ENCODE measurements at places on chromosomes 2 and 18.

DNA sequence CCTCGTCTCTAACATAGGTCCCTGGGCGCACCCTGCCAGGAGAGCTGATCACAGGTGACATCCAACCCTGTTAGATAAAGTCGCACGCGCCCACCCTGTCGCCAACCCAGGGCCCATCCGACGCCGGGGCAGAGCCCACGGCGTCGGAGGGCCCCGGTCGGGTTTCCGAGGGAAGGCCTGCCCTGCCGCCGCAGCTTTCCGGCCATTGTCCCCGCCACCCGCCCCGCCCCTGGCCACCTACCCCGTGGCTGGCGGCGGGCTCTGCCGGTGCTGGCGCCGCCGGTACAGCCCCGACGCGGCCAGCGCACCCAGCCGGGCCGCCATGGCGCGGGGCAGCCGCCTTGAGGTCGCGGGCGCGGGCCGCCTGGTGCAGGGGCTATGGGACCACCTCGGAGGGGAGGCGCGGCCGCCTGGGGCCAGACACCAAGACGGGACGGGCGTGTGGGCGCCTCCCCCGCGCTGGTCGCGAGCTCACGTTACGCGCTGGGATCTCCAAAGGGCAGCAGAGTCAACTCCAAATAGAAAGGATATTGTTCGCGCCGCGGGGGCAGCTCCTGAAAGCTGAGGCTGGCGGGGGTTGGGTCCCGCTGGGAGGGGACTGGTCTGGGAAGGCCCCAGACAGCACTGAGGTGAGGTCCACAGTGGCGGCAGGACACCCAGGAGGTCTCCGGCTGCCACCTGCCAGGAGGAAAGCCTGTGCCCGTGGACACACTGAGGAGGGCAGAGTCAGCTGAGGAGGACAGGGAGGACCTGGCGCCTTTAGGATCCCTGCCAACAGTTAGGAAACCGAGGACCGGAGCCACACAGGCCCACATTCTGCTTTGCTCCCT, 11.1 kb downstream of the LIMS2 start:
- no peak for DNase-seq

GRCh38 chr2:128774320-128775216, 455.9 kb upstream of the HS6ST1 start:
- no peak for DNase-seq

DNA sequence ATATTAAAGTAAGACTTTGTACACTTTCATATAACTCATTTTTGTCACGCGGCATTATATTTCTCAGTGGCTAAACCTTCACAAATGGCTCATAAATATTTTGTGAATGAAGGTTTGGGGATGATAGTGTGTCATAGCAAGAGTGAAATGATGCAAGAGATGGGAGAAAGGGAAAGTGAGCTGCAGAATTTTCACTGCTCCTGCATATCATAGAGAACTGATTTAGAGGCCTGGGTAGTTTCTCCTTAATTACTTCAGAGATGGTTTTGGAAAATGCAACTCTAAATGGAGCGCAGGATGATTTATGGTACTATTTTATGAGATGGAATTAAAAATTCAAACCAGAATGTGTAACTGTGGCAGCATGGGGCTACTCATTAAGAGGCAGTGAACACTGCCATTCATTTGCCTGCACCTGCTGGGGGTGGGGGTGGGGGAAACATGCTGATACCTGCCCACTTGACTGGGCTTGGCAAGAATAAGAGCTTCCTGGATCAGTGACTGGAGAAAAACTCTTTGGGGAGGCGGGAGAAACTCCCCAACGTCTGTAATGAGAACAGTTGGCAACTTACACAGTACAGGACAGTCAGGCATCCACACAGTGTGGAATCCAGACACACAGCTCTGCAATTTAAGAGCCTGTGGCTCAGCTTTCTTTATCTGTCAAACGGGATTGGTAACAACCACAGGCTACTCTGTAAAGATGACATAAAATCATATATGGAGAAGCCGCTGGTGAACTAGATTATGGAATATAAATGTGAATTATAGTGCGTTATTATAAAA, 941.9 kb downstream of the SLC4A3 start:
- peak; percentile 90 for DNase-seq

GRCh38 chr18:6955304-6955703, 162.3 kb downstream of the LAMA1 start:
- DNase-seq = no peak

DNA sequence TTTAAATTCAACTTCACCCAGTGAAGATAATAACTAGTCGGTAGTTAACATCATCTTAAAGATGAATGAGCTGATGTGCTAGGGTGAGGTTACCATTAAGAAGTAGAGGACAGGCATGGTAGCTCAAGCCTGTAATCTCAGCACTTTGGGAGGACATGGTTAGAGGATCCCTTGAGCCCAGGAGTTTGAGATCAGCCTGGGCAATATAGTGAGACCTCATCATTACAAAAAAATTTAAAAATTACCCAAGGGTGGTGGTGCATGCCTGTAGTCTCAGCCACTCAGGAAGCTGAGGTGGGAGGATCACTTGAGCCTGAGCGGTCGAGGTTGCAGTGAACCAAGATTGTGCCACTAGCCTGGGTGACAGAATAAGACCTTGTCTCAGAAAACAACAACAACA, 4.7 kb downstream of the GALNT5 start:
- DNase-seq = no peak

- no peak for DNase-seq
These were observed 187.5 kb upstream of the MAP2 start for GRCh38 chr2:209236377-209236776.

DNA sequence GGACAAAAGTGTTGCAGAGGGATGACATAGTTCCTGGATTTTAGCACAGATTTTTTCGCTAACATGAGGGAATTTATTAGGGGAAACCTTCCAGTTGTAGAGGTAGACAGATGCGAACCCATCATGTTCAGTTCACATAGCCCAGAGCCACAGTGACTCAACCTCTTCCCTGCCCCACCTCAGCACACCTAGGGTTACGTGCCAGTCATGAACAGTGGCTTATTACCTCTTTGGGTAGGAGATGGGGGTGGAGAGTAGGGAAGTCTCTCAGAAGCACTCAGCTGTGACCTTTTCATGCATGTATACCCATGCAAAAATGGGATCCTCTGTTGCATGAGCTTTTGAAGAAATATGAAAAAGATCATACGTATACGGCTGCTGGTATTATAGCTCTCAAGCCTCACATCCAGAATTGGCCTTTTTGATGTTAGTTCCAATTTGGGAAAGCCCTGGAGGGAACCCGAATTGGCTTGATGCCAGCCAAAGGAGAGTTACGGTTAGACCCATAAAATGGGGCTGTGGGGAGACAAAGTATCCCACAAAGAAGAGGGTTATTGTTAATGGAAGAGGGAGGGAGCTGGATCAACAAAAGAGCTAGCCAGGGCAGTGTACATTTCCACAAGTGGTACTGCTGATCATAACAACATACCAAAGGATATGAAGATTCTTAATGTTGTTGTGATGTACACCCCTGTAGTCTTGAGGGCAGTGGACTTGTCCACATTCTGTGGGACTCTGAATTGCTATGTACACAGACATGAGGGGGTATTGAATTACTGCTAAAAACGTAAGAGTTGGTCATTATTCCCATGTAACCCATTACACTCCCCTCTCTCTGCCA, 4.9 kb downstream of the TANC1 start:
- no peak for DNase-seq

DNA sequence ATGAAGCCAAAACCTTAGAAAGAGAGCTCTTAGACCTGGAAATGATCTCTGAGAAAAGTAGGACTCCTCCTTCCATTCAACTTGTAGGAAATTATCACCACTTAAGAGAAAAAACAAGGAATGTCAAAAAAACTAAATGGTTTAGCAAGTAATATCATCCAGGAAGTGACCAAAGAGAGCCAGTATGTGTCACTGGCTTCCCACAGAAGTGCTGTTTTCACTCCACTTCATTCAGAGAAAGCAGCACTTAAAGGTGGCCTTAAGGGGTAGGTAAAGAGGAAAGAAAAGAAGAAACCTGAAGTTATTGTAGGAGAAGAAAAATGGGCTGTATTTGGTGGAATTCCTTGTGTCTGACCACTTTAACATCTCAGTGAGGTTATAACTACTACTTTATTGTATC, 414.4 kb upstream of the ETAA1 start:
- no peak for DNase-seq

GRCh38 chr2:120355780-120356266, 9.9 kb downstream of the INHBB start:
- no peak for DNase-seq

- peak; percentile 43 for DNase-seq
These were observed 11.5 kb downstream of the ITGA6 start for GRCh38 chr2:172438741-172439508.

DNA sequence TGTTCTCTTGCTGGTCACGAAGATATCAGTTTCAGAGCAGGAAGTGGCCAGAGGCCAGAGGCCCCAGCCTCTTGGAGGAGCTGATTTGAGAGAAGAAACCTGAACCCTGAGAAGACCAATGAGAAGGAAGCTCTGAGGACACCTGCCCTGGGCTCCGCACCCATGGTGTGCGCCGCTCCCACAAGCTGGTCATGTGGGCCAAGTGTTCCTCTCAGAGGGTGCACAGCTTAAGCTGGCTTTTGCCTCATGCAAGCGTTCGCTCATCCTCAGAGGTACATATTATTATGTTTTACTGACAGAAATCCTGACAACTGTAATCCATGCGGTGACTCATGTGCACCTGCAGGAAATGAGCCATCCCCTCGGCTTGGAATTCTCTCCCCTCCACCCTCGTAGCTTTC, 316.1 kb upstream of the MYT1L start:
- no peak for DNase-seq

DNA sequence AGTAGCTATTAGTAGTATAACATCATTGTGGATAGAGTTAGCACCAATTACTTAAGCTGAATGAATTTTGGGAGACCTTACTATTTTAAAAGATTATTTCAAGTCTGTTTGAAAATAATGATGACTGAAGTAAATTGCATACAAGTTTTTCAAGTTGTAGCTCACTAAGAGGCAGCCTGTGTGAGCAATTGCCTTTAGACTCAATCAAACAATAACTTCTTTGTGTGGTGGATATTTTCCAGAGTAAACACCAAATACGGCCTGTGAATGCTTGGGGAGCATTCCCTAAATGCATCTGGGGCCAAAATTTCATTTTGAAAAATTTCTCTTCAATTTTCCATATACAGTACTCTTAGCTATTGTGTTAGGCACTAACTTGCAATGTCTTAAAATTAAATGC, 7.9 kb downstream of the SERPINB12 start:
- no peak for DNase-seq

DNA sequence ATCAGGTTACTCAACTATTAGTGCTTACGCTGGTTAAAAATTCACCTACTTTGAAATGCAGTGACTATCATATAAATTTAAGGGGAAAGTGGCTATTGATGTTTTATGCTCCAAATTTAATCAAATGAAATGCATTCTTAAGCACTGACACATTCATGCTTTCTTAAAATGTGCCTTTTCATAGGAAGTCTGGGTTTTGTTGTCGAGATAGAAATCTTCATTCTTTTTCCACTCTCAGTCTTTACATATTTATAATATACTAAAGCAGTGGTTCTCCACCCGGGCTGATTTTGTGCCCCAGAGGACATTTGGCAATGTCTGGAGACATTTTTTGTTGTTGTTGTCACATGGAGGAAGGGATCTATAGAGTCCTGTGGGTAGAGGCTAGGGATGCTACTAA, 167.9 kb downstream of the PAX3 start:
- DNase-seq = no peak

DNA sequence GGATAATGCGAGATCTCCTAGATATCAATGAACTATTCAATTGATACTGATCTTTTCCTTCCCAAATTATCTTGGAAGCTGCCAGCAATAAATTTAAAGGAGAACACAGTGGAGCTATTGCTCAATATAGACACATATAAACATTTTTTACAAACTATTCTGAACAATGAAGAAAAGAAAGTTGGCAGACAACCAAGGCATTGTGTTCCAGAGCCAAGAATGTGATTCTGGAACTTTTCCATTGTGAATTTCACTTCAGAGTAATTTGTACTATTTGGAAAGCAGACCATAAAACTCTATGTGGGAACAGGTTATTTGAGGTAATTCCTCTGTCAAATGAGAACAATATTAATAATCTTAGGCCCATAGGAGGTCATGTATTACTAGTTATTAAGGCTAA, 588.2 kb downstream of the IRS1 start:
- no peak for DNase-seq

DNA sequence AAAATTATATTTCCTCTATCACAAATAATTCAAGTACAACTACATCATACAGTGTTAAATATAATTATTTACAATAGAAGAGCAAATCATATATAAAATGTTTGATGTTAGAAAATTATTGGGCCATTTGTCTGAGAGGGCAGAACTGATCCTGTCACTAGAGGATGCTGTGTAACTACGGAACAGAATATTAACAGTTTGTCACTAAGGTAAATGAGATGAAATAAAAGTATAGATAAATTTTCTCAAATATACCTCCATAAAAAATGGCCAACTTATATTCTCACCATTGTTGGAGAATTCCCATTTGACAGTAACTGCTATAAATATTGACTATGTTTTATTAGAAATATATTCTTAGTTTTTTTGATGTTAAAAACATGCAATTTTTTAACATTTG, 1067.4 kb upstream of the DDX18 start:
- DNase-seq = no peak

- no peak for DNase-seq
These were observed 912.5 kb upstream of the CRIM1 start for GRCh38 chr2:35443087-35443486.

DNA sequence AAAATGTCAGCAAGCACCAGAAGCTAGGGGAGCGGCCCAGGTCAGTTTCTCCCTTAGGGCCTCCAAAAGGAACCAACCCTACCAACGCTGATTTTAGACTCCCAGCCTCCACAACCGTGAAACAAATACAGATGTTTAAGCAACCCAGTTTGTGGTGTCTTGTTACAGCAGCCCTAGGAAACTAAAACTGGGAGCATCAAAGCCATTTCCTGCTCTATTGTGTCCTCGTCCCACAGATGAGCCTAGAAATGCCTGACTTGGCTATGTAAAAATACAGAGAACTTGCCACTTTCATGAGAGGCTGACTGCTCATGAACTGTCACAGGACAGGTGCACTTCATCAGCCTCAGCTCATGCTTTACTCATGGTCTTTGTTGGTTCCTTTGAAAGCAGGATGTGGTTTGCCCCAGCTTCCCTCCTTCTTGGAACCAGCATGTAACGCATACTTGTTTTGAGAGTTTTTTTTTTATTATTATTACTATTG, 97.6 kb upstream of the SLC39A10 start:
- no peak for DNase-seq

GRCh38 chr2:179804206-179804605, 57.2 kb downstream of the ZNF385B start:
- no peak for DNase-seq

GRCh38 chr2:69685321-69686048, 41.9 kb upstream of the AAK1 start:
- no peak for DNase-seq

GRCh38 chr18:39701055-39701783, 2135.6 kb upstream of the CELF4 start:
- no peak for DNase-seq

GRCh38 chr2:70340761-70341476, 39.1 kb upstream of the FAM136A start:
- peak; percentile 63 for DNase-seq
